ENCODE measurements at places on chromosomes 4 and X.

DNA sequence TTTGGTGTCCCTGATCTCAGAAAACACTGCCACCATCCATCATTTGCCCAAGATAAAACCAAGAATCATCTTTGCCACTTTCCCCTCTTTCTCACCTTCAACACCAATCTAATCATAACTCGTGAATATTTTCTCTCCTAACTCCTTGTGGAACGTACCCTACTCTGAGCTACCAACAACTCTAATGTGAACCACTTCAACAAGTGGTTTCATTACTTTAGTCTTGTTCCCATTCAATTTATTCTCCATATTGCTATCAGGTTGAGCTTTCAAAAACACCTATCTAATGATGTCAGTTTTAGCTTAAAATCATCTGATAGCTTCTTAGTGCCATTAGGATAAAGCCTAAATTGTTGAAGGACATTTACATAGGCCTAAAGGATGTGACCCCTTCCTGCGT, 39.8 kb upstream of the CXorf38 start:
- no peak for DNase-seq

DNA sequence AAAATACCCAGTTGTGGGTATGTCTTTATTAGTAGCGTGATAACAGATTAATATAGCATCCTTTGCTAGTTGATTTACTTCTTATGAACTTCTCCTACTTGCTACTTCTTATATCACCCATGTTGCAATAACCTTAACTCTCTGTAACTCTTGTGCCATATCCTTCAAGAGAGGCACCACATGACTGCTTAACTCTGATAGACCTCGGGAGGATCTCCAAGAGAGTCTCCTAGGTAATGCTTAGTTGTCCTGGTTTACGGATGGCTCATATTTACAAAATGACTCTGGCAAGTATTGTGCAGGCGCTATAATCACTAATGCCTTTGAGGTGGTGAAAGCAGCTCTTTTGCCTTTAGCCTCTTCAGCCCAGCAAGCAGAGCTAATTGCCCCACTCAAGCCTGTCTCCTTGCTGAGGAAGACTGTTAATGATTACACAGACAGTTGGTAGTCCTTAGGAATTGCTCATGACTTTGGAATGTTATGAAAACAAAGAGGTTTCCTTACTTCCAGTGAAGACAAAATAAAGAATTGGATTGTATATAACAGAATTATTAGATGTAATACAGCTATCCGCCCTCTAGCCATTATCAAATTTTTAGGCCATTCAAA, 1305.8 kb downstream of the PCDH7 start:
- no peak for DNase-seq

DNA sequence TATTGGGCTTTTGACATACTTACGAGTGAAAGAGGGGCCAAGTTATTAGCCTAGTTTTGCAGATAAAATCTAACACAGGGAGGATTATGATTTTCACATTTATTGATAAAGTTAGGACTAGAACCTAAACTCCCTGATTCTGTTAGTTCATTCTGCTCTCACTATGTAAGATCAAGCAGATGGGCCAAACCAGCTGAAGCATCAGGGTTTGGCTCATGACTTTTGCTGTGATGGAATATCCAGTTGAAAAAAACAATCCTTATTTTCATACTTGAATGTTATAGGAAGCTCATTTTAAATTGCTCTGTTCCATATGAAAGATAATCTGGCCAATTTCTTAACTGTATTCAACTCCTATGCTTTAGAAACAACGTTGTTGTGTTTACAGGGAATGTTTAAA, 21.2 kb downstream of the SPRY1 start:
- DNase-seq, result no peak

- DNase-seq, result no peak
Observed at GRCh38 chrX:13778916-13779315, 38.0 kb downstream of the GPM6B start.

DNA sequence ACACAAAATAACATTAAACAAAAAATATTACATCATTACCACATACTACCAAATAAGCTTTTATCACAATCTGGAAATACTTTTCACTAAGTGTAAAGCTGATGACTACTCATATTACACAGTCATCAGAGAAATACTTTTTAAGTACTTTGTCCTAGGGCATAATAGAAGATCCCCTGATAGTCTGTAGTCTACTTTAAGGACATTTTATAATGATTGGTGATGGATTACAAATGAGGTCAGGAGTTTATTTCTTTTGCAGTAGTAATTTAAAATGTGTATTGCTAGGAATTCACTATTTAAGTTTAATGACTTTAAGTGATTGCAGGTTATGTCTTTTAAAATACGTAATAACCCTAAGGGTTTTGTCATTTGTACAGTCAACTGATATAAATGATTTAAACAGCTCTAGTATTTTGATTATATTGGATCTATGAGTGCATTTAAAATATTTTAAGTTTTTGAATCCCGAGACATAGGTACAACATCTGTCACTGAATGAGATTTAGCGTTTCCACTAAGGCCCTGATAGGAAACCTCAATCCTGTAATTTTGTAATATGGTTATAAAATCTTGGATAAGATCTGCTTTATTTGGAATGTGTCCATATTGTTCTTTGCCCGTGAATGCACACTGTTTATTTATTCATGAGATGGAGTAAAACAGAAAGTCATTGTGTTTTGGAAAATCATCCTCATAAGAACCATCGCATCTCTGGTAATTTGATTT, 189.5 kb downstream of the ARAP2 start:
- no peak for DNase-seq

- DNase-seq, result no peak
Observed at GRCh38 chr4:151876381-151876988, 115.7 kb upstream of the GATB start.

DNA sequence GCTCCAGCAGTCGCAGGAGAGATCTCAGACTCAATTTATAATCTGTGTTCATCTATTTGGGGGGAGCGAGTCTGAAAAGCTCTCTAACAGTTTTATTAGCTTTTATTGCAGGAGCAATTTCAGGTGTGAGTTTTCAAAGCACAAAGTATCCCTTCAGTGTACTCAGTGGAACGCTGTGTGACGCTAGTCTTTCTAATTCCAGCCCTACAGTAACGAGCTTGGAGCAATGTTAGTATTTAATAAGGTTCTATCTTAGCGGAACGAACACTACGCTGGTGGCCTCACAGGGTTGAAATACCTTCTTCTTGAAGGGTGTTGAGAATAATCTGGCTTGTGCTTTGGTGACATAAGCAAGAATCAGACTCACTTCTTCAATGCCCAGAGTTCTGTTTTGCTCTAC, 8.4 kb downstream of the HS3ST1 start:
- DNase-seq, result no peak

DNA sequence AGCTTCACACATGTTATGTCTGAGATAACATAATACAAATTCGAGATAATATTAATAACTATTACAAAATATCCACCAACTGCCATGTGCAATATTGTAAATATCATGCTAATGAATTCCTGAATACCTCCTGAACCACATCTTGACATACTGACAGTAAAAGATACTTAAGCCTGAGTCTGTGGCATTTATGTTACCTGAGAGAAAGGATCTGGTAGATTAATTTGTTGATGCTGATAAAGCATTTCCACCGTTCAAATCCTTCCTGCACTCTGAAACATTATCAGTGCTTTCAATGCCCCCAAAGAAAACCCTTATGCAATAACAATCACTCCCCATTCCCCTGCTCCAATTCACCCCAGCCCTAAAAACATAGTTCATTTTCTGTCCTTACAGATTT, 38.8 kb upstream of the ADGRA3 start:
- DNase-seq, result no peak
